ENCODE measurements at places on chromosomes 5 and 9.

GRCh38 chr5:35058374-35058788, 10.6 kb upstream of the AGXT2 start:
- DNase-seq, result no peak

DNA sequence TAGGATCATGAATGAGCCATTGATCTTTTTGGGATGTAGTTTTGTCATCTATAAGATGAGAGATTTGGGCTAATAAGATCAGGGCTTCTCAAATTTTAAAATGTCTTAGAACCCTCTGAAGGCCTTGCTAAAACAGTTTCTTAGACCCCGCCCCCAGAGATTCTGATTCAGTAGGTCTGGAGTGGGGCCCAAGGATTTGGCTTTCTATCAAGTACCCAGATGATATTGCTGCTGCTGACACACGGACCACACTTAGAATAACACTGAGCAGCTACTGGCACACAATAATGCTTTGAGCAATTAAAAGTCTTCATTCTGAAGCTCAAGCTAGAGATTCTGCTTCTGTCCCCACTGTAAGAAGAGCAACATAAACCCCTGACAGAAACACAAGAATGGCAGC, 216.7 kb downstream of the SMARCA2 start:
- no peak for DNase-seq

- DNase-seq, result no peak
Measured at GRCh38 chr5:45521067-45521466, 175.1 kb downstream of the HCN1 start.

- no peak for DNase-seq
Measured at GRCh38 chr9:19643875-19644274, 145.0 kb downstream of the SLC24A2 start.

GRCh38 chr9:69963803-69964202, 79.8 kb upstream of the MAMDC2 start:
- DNase-seq, result no peak

- no peak for DNase-seq
Measured at GRCh38 chr5:40983781-40984180, 74.5 kb downstream of the C7 start.

GRCh38 chr9:119216651-119217331, 152.4 kb downstream of the BRINP1 start:
- peak; percentile 2 for DNase-seq

DNA sequence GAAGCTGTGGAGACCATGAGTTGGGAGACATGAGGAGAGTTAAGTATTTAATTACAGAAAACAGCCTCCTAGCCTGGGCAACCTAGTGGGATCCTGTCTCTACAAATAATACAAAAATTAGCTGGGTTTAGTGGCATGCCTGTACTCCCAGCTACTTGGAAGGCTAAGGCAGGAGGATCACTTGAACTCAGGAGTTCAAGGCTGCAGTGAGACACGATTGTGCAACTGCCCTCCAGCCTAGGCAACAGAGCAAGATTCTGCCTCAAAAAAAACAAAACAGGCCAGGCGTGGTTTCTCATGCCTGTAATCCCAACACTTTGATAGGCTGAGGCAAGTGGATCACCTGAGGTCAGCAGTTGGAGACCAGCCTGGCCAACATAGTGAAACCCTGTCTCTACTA, 52.6 kb downstream of the AQP7 start:
- DNase-seq, result no peak

GRCh38 chr5:10870791-10871190, 109.8 kb upstream of the DAP start:
- no peak for DNase-seq

Data from BJ (cell line).